ENCODE measurements at places on chromosomes 3 and 15.

DNA sequence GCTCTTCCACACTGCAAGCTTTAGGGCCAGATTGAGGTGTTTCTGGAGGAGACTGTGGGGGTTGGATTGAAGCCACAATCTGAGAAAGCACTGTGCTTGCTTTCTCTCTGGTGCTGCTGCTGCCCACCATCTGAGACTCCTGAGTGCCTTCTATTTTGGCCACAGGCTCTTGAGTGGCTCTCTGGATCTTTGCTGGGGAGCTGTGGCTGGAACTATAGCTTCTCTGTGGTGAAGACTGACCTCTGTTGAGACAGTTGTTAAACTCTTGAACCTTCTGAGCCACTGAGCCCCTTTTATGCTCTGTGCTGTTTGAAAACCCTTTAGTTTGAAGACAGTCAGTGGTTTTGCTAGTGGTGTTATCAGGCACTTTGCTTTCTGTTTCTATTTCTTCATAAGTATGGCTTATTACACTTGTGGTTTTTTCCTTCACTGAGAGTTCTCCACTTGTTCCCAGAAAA is 108.7 kb upstream of the TSPAN3 start:
- no peak for DNase-seq

GRCh38 chr15:67074886-67075229 is 9.5 kb downstream of the SMAD3 start:
- DNase-seq: no peak

DNA sequence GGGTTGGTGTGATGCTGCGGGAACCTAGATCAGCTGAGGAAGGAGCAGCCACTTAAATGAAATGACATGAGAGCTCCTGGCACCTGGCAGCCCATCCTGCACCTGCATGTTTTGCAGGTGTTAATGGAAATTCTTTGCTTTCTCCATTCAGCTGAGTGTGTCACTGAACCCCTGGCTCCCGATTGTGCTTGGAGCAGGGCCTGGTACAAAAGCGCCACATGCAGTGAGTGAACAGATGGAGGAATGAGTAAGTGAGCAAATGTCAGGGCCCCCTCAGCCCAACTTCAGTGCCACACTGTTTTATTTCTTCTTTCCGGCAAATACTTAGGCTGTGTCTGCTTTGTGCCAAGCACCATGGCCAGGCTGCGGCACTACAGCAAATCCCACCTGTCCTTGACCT is 132.2 kb downstream of the ASB7 start:
- no peak for DNase-seq

DNA sequence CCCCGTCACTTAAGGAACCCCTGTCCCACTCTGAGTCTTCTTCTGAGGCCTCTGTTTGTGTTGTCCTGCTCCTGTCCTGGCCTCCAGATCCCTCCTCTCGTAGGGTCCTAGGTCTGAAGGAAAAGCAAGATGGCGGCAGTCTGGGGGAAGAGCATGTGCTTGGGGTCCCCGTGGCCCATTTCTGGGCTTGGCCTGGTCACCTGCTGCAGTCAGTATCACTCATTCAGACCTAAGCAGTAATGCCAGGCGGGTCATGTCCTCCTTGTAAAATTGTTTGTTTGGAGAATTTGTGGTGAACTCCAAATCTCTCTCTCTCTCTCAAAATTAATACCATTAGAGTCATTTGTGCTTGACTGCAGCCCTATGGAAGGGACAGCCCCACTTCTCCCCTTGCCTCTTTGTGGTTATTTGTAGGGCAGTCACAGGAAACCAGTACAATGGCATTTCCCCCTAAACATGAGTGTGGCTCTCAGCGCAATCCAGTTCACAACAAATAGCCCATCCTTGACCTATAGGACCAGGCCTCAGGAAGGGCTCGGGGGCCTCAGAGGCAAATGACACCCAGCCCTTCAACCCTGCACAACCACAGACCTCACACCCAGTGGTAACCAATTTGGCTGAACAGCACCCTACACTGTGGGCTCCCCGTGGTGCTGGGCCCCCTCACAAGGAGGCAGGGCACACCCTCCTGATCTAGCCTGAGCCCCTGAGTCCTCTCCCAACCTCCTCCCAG is 173.5 kb downstream of the OR4M2 start:
- no peak for DNase-seq

DNA sequence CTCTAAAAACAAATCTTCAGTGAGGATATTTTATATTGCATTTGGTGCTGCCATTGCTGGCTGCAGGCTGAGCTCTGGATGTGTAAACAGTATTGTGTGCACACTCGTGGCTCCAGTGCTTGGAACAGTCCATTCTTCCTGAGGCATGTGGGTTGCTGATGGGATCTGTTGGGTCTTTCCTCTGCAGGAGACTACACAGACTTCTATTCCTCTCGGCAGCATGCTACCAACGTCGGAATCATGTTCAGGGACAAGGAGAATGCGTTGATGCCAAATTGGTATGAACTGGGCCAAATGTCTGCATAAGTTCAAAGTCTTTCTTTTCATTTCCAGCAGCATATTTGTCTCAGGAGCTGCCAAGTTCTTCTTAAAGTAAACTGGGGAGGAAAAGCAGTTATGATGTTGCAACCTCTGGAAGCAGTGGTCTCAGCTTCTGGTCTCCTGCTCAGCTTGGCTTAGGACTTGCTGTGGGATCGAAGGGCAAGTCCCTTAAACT is 9.3 kb downstream of the FAH start:
- DNase-seq: no peak

DNA sequence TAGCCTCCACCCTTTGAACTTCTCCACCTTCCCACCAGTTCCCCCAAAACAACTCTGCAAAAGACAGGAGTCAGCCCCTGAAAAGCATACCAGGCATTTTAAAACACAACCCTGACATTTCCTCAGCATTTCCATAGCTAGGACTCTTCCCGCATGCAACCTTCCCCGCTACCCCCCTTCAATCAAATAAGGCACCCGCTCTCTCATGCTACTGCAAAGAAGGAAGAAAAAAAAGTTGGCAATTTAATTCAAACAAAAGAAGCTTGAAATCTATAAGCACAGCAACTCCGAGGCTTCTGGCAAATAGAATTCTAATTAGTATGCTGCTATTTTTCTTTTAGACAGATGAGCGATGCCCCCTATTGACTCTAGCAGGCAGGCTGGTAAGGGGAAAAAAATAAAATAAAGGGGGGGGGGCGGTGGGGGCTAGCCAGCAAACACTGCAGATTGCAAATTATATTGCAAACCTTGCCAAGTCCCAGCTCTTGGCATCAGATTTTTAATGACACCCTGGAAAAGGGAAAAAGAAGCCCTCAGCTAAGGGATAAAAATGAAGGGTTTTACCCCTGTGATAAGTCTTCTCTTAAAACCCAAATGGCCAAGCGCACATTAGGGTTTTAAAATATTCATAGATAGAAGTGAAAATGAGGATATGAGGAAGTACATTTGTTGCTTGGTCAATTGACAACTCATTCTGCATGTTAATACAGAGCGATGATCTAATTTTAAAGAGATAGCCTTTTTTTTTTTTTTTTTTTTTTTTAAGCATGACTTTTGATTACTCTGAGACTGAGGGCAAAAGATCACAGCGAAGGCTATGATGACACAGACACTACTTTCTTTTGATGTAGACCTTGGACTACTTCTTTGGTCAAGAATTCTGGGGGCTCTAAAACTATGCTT is 255.2 kb downstream of the NR2F2 start:
- no peak for DNase-seq

DNA sequence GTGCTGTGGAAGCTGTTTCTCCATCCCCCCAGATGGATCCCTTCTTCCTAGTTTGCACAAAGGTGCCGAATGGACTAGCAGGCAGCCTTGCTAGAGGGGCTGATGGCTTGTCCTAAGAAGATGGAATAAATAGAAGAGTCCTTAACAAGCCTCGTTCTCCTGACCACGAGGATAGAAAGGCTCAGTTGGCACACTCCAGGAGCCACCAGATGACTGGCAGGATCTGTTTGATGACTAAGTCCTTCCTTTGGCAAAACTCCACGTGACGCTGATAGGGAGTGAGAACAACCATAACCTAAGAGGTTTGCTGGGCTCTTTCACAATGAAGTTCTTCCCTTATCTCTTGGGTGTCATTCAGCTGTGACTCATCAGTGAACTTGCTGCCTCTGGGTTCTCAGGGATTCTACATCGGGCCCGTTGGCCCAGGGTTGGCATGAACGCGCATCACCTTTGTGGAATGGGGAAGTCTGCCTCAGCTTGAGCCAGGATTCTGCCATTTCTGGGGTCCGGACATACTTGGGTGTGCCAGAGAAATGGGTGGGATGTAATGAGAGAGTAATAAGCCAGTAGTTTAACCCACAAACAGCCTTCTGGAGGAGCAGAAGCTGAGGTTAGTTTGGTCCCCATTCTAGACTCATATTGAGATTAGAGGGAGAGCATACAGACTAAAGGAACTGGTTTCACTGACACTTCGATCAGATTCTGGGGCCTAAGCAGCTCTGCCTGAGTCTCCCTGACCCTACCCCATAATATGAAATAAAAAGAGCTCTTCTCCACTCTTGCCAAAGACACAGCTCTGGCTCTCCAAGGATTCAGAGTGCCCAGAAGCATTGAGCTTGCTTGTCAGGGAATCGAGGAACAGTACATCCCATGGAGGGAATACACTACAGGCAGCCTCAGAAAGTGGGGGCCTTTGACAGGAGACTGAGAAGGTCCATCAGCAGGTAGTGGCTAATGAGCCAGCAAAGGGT is 2.0 kb upstream of the MELTF start:
- no peak for DNase-seq

DNA sequence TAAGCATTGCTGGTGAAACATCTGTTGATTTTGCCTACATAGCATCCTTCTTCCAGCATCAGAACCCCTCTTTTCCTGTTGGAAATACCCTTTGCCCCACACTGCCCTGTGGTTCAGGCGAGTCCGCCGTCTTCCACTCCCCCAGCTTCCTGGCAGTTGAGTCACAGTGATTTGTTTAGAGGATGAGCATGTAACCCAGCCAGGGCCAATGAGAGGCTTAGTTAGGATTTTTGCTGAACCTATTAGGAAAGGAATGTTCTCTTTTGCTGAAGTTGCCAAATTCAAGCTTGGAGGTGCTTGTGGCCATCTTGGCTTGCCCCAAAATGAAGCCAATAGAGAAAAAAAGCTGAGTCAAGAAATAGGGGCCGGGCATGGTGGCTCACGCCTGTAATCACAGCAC is 19.0 kb upstream of the MEX3B start:
- DNase-seq: no peak

DNA sequence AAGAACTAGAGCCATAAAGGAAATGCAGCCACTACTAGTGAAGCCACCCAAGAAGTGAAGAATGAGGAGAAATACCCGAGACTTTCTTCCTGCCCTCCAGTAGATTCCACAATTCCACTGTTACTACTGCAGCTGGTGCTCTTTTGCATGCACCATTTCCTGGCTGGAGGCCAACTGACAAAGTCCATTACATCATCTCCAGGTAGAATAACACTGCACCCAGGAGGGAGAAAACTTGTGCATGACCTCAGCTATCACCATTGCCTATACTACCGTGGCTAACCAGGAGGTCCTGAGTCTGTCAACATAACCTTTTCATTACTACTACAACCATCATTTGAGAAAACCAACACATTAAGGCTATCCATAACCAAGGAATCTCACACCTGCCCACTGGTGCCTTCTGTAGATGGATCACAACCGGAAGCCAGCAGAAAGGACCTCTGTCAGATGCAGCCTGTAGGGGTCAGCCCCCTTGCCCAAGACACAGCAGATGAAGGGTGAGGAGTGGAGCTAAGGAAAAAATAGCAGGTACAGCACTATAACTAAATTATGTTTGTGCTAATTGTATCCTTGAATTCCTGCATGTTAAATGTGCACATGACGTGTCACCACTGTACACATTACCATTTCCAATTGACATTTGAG is 200.8 kb upstream of the C2CD4B start:
- DNase-seq: no peak

DNA sequence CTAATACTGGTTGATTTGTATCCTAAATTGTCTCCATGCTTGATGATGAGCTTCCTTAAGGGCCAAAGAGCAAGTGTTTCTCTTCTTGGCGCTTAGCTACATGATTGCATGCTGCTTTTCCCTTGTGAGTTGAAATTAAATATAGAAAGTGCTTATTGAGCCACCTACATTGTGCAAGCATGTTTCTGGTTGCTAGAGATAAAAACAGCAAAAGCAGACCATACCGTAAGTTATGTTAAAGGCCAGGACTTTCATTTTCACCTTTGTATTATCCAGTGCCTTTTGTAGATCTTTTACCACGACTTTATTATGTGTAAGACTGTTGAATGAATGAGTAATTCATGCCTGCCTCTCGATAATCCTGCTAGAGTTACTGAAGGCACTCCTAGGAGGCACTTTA is 41.9 kb upstream of the CCNB2 start:
- DNase-seq: no peak

DNA sequence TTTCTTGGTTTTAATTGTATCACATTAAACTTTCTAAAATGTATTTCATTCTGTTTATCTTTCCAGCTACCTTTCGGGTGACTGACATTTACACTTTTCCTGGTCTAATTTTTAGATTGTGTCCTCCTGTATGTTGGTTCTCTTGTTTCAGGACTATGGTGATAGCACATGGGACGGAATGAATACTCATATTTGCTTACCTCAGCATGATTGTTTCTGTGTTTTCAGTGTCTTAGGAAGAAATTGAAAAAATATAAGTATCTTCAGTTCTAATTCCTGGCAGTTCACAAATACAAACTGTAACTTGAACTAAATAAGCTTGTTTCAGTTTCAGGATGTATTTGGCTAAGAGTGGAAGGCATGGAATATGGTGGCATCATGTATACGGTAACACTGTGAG is 80.1 kb upstream of the ROBO1 start:
- no peak for DNase-seq

- DNase-seq: no peak
These were observed 908.4 kb downstream of the EPHA3 start for GRCh38 chr3:90015688-90016356.

DNA sequence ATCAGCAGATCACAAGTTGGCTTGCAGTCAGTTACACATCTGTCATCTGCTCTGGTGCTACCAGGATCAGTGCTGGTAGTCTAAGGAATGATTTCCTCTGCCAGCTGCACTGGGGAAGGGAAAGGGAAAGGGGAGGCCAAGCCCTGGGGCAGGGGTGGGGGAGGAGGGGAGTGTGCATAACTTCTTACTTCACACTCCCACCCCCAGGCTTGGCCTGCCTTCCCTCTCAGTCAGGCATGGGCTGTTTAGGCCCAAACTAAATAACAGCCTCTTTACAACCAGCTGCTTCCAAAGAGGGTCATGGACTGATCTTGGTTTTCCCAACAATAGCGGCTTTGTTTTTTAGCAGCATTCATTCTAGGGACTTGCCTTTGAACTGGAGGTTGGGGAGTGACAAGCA is 86.1 kb upstream of the PSMD6 start:
- DNase-seq: no peak

GRCh38 chr15:68666120-68666811 is 87.5 kb downstream of the CORO2B start:
- DNase-seq: no peak

GRCh38 chr3:39281533-39281932 is 1.7 kb upstream of the CX3CR1 start:
- DNase-seq: no peak

DNA sequence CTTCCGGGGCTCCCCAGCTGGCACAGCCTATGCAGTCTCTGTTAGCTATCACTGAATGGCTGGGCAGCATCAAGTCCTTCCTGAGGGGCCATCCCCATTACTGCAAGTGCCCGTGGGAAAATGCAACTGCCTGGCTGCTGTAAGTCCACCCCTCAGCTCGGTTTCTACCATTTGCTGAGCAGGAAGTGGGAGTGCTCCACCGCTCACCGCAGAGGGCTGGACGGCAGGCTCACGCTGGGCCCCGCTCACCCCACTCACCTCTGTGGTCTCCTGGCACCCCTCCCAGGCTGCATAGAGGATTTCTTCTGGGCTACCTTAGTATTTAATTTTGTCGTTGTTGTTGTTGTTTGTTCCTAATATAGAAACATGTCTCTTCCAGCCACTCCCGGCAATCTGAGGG is 270.2 kb downstream of the PLCL2 start:
- DNase-seq: no peak

All from activated naive CD8-positive, alpha-beta T cell treated with anti-CD3 and anti-CD28 coated beads, Interleukin-2, amount 50 U/mL, for 16 hours (primary cell).